Motor neuron (in vitro differentiated cells): ENCODE measurements at places on chromosomes 5 and 9. TPM values are rescaled to one million over a fixed set of nuclear protein-coding genes. Genes with fewer than 3 reads are reported as not detected.

GRCh38 chr9:3525096-3525835, 535 bp downstream of the RFX3 start:
- ATAC-seq = peak; percentile 22

- ATAC-seq = no peak
Observed at GRCh38 chr9:12185856-12186255, 507.3 kb upstream of the TYRP1 start.

- ATAC-seq = no peak
Observed at GRCh38 chr9:28301281-28301680, 728.0 kb upstream of the C9orf72 start.

- no peak for ATAC-seq
Observed at GRCh38 chr9:110801426-110801825, 132.8 kb downstream of the MUSK start.

GRCh38 chr9:78932849-78933627, 636.1 kb downstream of the PSAT1 start:
- no peak for ATAC-seq

DNA sequence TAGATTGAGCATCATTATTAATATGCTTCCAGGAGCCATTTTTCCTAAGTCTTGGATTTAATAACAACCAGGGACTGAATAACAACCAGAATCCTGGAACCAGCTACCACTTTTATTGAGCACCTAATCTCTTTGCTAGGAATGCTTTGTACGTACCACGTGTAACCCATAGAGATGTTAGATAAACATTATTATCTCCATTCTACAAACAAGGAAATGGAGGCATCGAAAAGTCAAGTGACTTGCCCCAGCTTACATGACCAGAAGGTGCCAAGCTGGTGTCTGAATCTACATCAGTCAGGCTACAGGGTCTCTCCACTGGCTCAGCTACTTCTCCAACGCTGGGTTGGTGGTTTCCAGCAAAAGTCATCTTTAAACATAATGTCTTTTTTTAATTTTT, 256.1 kb upstream of the ANKRD55 start:
- no peak for ATAC-seq

- ATAC-seq = no peak
Observed at GRCh38 chr5:139855946-139856540, 60.4 kb downstream of the PSD2 start.

DNA sequence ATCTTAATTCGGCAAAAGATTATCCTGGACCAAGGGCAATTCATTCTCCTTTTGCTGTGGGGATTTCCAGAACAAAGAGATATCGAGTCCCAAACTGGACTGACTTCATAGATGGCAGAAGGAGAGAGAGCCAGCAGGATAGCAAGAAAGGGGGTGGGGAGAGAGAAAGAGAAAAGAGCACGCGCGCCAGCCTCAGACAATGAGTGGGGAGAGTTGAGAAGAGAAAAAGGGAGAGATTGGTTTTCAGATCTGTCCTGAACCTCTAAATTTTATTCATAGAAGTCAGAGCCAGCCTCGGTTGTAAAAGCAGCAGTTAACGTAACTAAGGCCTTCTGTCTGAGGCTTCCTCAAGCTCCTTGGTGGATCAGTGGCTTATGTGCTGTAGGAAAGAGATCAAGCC, 55.3 kb upstream of the ALDH1B1 start:
- ATAC-seq = no peak

DNA sequence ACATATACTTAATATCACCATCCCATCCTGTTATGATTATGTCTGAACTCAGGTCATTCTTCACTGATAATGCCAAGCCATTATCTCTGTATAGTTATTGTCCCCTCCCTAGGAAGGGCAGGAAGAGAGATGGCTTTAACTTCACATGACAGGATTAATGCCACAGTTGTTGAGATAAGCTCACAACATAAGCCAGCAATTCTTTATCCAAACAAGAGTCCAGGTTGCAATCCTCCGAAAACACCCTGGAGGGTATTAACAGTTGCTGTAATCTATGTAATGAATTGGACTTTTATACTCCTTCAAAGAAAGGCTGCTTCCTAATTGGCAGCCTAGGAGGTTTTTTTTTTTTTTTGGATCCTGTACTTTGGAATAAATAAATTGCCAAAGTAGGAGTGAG, 779.4 kb downstream of the SEMA5A start:
- no peak for ATAC-seq

DNA sequence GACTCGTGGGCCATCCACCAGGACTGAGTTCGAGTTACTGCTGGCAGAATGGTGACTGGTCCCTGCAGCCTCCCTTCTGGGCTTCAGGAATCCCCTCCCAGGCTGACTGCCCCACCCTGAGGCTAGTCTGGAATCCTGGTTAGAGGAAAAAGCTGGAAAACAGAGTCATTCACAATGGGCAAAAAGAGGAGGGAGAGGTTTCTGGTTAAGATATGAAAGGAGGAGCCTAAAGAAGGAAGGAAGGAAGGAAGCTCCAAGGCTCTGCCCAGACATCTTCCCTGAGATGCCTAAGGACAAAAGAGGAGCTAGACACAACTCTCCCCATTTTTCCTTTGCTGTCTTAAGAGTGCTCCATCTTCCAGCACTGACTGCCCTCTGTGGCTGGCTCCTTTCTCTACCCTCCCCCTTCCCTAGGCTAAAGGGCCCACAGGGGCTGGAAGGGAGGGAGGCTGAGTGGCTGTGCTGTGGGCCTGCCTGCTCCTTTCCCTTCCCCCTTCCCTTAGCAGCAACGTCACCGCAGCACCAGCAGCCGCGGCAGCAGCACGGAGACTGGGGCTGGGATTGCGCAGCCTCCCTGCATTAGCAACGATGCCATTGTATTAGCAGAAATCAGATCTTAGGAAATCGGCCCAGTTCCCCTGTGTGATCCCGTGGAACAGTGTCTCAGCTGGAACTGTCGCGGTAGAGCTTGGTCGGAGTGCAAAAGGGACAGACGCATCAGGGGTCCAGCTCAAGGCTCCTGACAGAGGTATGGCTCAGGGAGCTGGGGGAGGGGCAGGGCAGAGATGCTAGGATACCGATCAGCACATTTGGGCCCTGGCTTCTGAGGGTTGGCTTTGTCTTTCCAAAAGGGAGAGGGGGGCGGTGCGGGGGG, 48.7 kb downstream of the RUSC2 start:
- ATAC-seq = peak; percentile 96

Gene SCGB3A2
- not detected in 2 replicates for total RNA-seq
